ENCODE measurements at places on chromosomes 2 and 18.

GRCh38 chr2:83705146-83705545 is 753.9 kb downstream of the SUCLG1 start:
- no peak for DNase-seq

GRCh38 chr2:157150747-157151146 is 106.8 kb upstream of the GALNT5 start:
- DNase-seq, result no peak

DNA sequence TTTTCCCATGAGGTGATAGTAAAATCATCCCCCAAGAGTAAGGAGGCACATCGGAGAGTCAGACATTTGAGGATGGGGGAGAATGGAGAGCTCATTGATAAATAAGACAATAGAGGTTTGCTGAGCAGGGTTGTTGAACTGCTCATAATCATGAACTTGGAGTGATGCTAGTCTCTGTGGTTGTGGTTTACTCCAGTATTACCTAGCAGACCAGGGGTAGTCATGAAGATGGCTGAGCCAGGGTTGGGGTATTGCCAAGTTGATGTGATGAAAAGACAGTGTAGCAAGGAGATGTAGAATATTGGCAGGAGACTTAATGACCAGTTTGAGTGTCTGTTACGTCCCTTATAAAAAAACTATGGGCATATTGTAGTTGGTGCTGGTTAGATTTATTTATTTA is 25.4 kb downstream of the CYBRD1 start:
- DNase-seq, result no peak

GRCh38 chr2:113179446-113180045 is 5.8 kb downstream of the PSD4 start:
- no peak for DNase-seq

GRCh38 chr2:8984157-8984556 is 19.3 kb downstream of the MBOAT2 start:
- no peak for DNase-seq

GRCh38 chr18:31072175-31072574 is 29.6 kb upstream of the DSC3 start:
- DNase-seq, result no peak

- DNase-seq, result peak; percentile 13
Observed at GRCh38 chr2:39593439-39594393, 72.0 kb upstream of the TMEM178A start.

GRCh38 chr2:63506320-63506719 is 82.0 kb downstream of the WDPCP start:
- DNase-seq, result no peak

- no peak for DNase-seq
Observed at GRCh38 chr2:216215658-216216390, 106.7 kb downstream of the XRCC5 start.

GRCh38 chr2:239831861-239832489 is 193.2 kb downstream of the NDUFA10 start:
- DNase-seq, result no peak

All from NCI-H1930 (cell line).